LoVo (cell line): ENCODE measurements at places on chromosomes 6 and 20.

- DNase-seq = no peak
Observed at GRCh38 chr6:85496856-85497255, 47.0 kb downstream of the NT5E start.

- DNase-seq = no peak
Observed at GRCh38 chr20:46430921-46431712, 24.7 kb upstream of the ELMO2 start.

DNA sequence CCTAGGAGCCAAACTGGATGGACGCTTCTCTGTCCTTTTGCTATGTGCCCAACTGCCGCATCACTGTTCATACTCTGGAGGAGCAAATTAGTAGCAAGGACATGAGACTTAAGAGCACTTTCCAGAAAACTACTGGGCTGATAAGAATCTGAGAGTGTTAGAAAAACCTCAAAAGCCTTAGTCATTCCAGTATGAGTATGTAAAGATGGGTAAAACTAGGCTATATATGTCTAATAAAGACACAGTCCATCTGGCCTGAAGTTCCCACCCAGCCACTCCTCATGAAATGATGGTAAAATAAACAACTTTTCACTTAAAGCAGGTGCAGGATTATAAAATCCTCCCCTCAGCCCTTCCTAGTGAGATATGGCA, 30.6 kb downstream of the SHLD1 start:
- peak; percentile 19 for DNase-seq

DNA sequence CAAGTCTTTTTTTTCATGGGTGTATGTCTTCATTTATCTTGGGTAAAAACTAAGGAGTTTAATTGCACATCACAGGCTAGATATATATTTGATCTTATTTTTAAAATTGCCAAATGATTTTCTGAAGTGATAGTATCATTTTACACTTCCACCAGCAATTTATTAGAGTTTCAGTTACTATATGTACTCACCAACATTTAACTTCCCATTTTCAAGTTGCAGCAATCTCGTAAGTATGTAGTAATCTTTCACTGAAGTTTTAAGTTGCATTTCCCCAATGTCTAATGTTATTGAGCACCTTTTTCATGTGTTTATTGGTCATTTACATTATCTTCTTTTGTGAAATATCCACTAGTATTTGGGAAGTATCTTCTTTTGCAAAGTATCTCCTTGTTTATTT, 277.4 kb upstream of the CNR1 start:
- DNase-seq = no peak
